ENCODE measurements at places on chromosomes 7 and 10.

DNA sequence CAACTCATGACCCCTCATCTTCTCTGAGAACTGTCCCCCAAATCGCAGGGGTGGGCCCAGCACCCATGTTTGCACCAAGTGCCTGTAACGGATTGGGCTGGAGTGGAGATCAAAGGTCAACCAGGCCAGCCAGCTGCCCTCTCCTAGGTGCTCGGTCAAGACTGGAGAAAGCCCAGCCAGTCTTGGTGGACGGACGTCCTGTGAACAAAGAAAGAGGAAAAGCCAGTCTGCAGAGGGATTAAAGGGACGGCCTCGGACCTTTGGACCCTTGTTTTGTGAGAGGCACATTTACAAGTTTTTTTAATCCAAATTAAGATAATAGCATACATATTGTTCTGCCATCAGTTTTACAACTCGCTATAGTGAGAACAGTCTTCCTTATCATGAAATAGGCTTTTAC lies 31.7 kb upstream of the GALNTL5 start:
- no peak for DNase-seq

DNA sequence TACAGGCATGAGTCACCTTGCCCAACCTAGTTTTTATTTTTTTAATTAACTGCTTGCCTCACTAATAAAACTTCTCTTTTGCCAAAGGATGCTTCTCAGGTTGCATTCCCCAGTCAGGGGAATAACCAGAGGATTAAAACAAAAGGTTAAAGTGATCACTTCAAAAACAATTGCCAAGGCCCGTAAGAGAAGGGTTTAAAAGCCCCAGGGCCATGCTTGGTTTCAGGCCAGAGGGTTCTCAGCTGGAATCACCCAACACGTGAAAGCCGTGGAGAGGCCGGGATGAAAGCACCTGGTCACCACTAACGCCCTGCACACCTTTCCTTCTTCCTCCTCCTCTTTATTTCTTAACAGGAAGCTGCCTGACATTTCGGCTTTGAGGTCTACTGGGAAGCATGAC lies 587.5 kb downstream of the PTPRN2 start:
- DNase-seq = no peak

GRCh38 chr10:131010965-131011575 lies 300.5 kb downstream of the TCERG1L start:
- DNase-seq = no peak

DNA sequence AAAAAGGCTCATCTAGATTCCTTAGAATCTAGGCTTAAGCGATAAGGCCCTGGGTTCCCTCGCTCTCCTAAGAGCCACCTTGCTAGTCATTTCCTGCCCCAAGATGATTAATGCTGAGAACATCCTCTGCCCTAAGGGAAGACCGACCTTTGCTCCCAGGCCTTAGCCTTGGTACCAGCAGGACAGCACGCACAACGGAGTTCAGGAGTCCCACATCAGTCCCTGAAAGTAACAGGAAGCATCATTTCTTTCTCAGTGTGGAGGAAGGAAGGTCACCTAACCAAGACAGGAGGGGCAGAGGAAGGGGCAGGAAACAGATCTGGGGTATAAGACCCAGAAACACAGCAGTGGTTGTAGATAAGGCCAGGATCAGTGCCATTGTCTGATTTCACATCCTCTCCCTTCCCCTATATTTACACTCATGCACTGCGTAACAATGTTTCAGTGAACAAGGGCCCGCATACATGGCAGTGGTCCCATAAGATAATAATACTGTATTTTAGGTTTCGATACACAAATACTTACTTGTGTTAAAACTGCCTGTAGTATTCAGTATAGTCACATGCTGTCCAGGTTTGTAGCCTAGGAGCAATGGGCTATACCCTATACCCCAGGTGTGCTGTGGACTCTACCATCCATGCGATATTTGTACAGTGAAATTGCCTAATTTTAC lies 8.1 kb upstream of the FAM107B start:
- no peak for DNase-seq

DNA sequence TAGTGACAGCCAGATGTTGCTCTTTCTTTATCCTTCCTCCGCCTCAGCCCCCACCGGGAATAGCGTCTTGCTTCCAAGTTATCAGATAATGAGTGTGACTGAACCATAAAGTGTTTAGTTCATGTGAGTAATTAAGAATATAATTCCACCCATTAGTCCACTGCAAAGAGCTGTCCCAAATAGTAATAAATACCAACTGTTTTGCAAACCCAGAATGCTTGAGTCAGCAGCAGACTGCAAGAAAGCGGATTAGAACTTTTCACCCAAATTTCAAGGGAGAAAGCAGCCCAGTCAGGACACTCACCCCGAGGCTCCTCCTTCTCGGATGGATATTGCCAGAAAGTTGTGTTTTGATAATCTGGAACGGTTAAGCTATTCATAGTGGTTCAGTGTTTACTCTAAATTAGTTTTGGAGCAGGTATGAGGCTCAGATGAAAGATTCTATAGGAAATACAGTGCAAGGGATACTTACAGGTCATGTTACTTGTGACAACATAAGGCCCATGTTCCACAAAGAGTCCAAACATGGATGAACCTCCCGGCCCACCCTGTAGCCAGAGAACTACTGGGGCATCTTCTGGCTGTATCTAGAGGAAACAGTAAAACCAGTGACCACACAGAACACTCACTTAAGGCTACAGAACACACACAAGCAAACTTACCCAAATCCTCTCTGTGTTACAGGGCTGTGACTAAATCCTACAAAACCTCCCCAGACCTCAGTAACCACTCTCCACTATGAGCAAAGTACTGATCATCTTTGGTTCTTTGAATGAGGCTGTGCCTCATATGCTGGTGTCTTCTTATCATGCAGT lies 50.5 kb downstream of the CPVL start:
- DNase-seq = no peak

DNA sequence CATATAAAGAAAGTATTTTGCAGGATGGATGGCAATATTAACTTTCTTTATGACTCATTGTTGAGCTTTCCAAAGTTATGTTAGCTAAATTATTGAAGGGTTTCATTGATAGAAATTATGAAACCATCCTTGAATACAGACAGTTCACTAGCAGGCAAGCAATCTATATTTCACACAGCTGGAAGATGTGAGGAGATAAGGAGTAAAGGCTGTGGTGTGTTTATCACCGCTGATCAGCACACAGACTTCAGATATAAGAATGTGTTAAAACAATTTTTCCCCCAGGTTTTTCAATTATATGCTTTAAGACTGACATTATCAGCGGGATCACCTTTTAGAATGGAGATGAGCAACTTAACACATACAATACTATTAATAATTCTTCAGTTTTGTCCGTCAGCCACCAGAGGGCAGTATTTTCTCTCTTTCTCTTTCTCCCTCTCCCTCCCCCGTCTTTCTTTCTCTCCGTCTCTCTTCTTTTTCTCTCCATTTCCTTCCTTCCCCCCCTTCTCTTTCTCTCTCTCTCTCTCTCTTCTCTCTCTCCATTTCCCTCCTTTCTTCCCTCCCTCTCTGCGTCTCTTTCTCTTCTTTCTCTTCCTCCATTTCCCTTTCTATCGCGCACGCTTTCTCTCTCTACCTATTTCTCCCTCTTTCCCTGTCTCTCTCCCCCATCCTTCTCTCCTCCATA lies 62.9 kb upstream of the FAM171A1 start:
- no peak for DNase-seq

DNA sequence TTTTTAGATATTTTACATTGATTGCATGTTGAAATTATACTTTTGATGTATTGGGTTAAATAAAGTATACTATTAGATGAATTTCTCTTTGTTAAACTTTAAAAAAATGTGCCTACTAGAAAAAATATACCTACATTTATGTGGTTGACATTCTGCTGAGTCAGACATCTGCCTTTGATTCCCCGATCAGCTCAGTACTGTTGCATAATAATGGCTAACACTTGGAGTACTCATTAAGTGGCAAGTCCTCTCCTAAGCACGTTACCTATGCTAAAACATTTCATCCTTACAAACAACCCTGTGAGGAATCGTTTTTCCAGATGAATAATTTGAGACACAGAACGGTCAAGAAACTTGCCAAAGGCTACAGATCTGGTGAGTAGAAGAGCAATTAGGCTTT lies 14.0 kb upstream of the SEM1 start:
- no peak for DNase-seq

GRCh38 chr7:51045319-51046102 lies 262.8 kb upstream of the GRB10 start:
- DNase-seq = no peak

DNA sequence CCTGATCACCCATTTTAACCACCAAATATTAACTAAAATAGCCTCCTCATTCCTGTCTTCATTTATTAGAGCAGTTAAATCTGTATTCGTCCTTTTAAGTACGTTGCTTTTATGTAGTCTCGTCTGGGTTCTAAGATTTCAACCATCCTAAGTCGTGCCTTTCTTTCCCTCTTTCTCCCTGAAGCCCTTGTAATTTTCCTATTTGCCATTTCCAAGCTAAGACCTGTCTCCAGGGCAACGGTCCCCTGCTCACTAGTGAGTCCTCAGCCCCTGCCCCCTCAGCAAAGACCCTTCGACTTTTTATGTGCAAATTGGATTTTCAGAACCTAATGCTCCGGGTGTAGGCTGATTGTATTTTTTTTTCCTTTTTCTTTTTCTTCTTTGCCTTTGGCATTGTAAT lies 16.1 kb upstream of the MEST start:
- DNase-seq = no peak

DNA sequence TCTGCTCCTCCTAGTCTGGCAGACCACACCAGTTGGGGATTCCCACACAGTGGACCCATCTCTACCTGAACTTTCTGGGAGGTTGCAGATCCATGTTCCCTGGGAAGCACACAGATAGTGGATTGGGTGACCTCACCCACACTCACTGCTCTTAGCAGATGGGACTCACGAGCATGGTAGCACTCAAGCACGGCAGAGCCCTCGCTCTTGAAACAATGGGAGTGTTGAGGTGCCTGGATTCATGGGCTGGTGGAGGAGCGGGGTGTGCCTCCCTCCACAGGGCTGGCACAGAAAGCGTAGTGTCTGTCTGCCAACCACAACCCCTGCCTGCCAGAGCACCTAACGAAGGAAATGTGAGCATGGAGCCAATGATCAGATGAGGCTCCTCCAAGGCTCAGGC lies 568.0 kb downstream of the POM121L12 start:
- DNase-seq = no peak

GRCh38 chr7:33674804-33675411 lies 230.4 kb upstream of the BMPER start:
- no peak for DNase-seq

DNA sequence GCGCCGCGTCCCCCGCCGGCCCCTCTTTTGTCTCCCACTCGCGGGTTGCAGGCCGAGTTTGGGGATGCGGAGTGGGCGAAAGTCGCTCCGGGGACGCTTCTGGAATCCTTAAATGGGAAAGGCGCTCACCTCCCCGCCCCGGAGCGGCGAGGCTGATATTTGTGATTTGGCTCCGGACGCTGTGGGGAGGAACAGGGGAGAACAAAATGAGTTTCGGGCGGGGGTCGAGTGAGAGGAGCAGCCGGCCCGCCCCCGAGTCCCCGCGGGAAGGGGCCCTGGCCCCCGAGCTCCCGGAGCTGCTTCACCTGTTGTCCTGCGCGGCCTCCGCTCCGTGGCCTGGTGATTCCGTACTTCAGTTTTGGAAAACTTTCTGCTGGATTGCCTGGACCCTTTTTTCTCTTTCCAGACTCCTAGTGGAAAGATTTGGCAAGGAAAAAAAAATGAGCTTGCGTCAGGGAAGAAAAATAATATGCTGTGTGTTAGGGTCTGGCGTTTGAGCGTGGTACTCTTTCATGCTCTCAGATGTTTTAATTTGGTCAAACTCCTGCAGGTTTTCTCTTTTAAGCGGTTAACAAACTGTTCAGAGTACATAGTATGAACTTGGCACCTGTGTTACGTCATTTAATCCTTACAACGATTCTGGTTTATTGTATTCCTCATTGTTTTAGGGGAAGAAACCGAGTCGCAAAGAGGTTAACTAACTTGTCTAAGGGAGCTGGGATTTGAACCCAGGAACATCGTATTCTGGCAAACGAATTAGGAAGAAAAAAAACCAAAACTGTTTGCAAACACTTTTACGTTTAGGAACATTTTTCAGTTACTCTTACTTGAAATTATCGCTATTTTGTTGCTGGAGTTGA lies 924 bp downstream of the BMPR1A start:
- DNase-seq = peak; percentile 16

DNA sequence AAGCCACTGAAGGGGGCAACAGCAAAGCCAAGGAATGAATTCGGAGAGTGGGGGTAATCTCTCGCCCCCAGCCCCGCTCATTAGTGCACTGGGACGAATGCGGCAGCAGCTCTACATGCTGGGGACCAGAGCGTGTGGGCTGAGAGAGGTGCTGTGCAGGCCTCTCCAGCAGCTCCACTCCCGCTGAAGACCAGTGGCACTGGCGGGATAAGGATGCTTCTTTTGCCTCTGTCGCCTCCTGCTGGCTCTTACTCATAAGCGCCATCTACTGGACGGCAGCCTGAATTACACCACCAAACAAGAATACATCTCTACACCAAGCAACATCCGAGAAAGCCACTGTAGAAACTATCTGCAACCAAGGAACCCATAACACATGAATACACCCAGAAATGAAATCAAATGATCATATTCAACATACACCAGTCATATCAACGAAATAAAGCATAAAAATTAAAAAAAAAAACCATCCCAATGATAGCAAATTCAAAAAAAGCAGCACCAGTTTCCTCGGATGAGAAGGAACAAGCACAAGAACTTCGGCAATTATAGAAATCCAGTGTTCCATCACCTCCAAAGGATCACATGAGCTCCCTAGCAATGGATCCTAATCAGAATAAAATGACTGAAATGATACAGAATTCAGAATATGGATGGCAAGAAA lies 79.0 kb upstream of the TMEM168 start:
- no peak for DNase-seq

GRCh38 chr10:80730522-80730921 lies 192.8 kb downstream of the SH2D4B start:
- DNase-seq = no peak

- no peak for DNase-seq
Measured at GRCh38 chr7:79854621-79855020, 280.0 kb upstream of the GNAI1 start.

DNA sequence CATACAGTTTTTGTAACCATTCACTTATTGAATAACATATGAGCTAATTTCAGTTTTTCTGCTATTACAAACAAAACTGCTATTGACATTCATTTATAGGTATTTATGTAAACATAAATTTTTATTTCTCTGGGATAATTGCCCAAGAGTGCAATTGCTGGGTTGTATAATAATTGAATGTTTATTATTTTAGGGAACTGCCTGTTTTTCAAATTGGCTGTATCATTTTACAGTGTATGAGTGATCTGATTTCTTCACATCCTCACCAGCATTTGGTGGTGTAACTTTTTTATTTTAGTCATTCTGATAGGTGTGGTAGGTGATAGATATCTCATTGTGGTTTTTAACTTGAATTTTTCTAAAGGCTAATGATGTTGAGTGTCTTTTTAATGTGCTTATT lies 26.4 kb downstream of the KIF11 start:
- DNase-seq = no peak

DNA sequence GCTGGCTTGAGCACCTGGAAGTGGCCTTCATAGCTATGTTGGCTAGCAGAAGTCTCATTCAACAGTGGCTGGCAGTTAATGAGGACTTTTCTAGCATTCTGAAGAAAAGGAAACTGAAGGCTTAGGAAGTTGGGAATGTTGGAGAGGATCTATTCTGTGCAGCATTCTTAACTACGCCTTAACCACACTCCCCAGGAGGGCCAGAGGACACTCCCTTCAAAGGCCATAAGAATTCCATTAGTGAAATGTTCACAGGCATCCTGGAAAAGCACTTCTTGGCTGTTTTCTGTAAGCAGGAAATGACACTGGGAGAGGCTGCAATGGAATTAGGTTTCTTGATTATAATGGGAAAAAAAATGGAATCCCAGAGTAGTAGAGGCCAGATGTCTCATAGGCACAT lies 188.9 kb downstream of the ARHGAP12 start:
- DNase-seq = no peak

- no peak for DNase-seq
Measured at GRCh38 chr10:15096661-15097010, 519 bp upstream of the RPP38 start.
